ENCODE measurements at places on chromosomes 7 and 10. TPM values are rescaled to one million over a fixed set of nuclear protein-coding genes. Genes with fewer than 3 reads are reported as not detected.

DNA sequence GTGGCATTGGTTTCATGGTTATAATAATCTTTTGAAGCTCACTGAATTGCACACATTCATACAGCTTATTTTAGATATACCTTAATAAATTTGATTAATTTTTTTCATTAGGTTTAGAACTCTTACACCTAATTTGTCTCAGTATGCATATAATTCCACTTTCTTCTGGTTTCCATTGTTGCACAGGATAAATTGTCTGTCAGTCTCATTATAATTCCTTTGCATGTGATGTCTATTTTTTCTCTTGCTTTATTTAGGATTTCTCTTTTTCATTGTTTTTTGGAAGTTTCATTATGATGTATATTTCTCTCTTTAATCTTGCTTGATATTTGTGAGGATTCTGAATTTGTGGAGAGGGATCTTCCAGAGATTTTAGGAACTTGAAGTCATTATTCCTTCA lies 84.7 kb downstream of the ARL5B start:
- H3K4me1 ChIP-seq = no peaks in the 10 kb centered on the region
- H3K4me3 ChIP-seq = no peak overlapping the region
- no peaks in the 10 kb centered on the region for H3K36me3 ChIP-seq
- no peak for DNase-seq

GRCh38 chr7:95772298-95772770 lies at the start of gene DYNC1I1:
DYNC1I1 (plus strand) TSS chr7:95772554; CDS start chr7:95804730, 32,176 bp downstream.
- peaks cover 3% of the 10 kb centered on the region for H3K4me1 ChIP-seq
- peak within 1 kb of the TSS; percentile 65 for H3K4me3 ChIP-seq
- no peaks in the 10 kb centered on the region for H3K36me3 ChIP-seq

Gene SLC26A5
- 1.7 TPM for total RNA-seq

Gene GRB10
- 57.7 TPM for total RNA-seq

DNA sequence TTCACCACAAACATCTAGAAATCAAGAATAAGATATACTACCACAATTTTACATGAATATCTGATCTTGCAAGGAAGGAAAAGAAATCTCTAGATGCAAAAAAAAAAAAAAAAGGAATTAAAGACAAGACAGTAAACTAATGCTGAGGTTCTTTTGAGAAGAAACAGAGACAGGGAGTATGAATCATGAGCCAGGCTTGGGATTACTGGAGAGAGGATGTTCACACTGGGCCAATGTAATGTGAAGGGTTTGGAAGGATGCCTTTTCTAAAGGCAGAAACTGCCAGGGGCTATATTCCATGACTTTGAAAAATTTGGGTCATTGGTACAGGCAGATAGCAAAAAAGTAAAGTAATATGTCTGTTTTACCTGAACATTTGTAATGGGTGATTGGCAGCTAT lies 573.0 kb upstream of the IGFBP3 start:
- no peak overlapping the region for H3K27ac ChIP-seq
- DNase-seq = no peak
- no peak overlapping the region for H3K4me3 ChIP-seq
- H3K27me3 ChIP-seq = no peaks in the 10 kb centered on the region
- H3K4me1 ChIP-seq = no peaks in the 10 kb centered on the region
- no peaks in the 10 kb centered on the region for H3K36me3 ChIP-seq

DNA sequence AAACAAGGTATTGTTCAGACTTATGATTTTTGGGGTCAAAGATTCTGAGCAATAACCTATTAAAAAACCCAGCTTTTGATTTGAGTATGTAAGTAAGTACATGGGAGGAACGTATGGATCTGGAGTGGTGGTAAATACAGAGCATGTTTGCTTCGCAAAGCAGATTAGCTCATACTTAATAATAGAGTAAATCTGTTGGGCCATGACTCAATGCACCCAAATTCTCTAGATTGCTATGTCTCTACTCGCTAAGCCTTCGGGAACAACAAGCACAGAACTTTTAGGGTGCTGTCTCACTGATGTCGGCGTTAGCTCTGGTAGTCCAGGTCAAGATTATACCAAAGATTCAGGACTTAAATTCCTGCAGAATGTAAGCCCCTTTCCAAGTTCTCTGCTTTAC lies 807 bp upstream of the MINPP1 start:
- no peaks in the 10 kb centered on the region for H3K36me3 ChIP-seq
- H3K4me1 ChIP-seq = peaks cover 8% of the 10 kb centered on the region
- H3K4me3 ChIP-seq = peak overlapping the region; percentile 91
- no peaks in the 10 kb centered on the region for H3K27me3 ChIP-seq
- no peak for DNase-seq
- H3K27ac ChIP-seq = peak overlapping the region; percentile 92
